ENCODE measurements at places on chromosomes 3 and 15. TPM values are rescaled to one million over a fixed set of nuclear protein-coding genes. Genes with fewer than 3 reads are reported as not detected.

- H3K27ac ChIP-seq, result no peak overlapping the region
- no peaks in the 10 kb centered on the region for H3K27me3 ChIP-seq
- no peaks in the 10 kb centered on the region for H3K4me1 ChIP-seq
- DNase-seq, result no peak
- no peak overlapping the region for H3K4me3 ChIP-seq
- peaks cover 3% of the 10 kb centered on the region for H3K36me3 ChIP-seq
Measured at GRCh38 chr3:20173844-20174410, 12.1 kb downstream of the SGO1 start.

- peaks cover 4% of the 10 kb centered on the region for H3K4me1 ChIP-seq
- no peak overlapping the region for H3K27ac ChIP-seq
- H3K36me3 ChIP-seq, result no peaks in the 10 kb centered on the region
Measured at GRCh38 chr3:110956081-110956480, 115.5 kb upstream of the NECTIN3 start.

GRCh38 chr3:29493109-29493508, 212.2 kb downstream of the RBMS3 start:
- peak; percentile 14 for DNase-seq
- no peaks in the 10 kb centered on the region for H3K4me1 ChIP-seq
- H3K4me3 ChIP-seq, result no peak overlapping the region
- H3K36me3 ChIP-seq, result peaks cover 4% of the 10 kb centered on the region
- peak overlapping the region; percentile 16 for H3K27ac ChIP-seq

DNA sequence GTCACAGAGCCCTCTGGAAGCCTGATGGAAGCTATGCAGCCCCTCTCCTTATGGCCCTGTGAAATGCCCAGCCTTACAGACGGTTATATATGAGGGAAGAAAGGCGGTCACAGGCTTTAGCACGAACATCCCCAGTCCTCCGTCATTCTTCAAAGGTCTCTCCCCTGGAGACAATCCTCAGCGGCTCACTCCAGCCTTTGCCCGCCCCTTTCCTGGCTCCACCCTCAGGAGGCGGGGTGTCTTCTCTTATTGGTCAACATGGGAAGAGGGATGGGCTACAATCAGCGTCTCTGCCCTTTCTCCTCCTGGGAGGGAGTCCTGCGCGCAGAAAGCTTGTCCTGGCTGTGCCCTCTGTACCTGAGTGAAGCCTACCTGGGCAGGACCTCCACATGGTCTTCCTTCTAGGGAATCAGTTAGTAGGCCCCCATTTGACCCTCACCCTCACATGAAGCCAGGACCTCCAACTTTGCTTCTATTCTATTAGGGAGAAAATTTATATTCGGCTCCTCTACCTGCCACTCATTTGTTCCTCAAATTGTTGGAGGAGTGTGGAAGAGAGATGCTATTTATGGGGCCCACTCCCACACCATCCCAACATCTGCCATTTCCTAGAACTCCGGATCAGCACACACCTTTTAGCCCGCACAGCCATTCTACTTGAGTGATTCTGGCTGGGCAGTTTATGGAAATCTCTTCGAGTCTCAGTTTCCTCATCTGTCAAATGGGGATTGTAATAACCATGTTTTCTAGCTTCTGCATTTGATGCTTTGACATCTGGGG, 112.9 kb upstream of the SLC6A11 start:
- H3K36me3 ChIP-seq, result no peaks in the 10 kb centered on the region
- H3K27ac ChIP-seq, result no peak overlapping the region
- H3K27me3 ChIP-seq, result peaks cover 48% of the 10 kb centered on the region
- DNase-seq, result no peak
- no peaks in the 10 kb centered on the region for H3K4me1 ChIP-seq

Gene SLC30A4
- total RNA-seq, result 5.9 TPM

GRCh38 chr3:69809076-69809835, 70.0 kb downstream of the MITF start:
- H3K36me3 ChIP-seq, result no peaks in the 10 kb centered on the region
- no peak for DNase-seq

Gene FGD5
- 14.1 TPM for total RNA-seq

DNA sequence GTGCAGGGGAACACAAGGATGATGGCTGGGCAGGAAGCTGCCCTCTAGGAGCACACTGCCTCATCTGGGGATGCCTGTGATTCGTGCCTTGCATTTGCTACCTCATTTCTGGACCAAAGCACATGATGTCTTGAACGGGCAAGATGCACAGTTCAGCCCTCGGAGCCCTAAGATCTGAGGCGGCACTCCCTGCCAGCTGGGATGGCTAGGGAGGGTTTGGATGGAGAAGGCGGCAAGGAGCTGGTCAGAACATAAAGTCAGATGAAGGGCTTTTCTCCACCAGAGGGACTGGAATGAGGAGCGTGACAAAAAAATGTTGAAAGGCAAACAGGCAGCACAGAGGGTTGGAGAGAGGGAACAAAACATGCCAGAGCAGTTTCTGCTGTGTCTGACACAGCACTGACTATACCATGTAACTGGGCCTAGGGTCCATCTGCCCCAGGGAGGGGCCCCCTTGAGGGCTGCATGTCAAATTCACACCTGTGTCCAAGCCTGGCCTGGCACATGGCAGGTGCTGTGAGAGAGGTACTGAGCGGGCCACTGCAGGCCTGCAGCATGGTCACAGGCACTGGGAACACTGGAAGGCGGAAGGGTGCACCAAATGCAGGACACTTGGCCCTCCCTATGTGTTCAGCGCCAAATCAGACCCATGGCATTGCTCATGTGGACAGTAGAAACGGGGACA, 21.7 kb downstream of the TMEM43 start:
- no peak overlapping the region for H3K4me3 ChIP-seq
- H3K27ac ChIP-seq, result no peak overlapping the region
- DNase-seq, result no peak

Gene TEX55
- not detected for total RNA-seq

- H3K27me3 ChIP-seq, result no peaks in the 10 kb centered on the region
- no peak overlapping the region for H3K4me3 ChIP-seq
- no peak overlapping the region for H3K27ac ChIP-seq
- no peaks in the 10 kb centered on the region for H3K36me3 ChIP-seq
- H3K4me1 ChIP-seq, result peaks cover 7% of the 10 kb centered on the region
Measured at GRCh38 chr3:156304406-156304805, 184.0 kb downstream of the KCNAB1 start.

GRCh38 chr3:189142527-189142926, 29.2 kb upstream of the TPRG1 start:
- H3K36me3 ChIP-seq, result no peaks in the 10 kb centered on the region
- H3K4me1 ChIP-seq, result peaks cover under 1% of the 10 kb centered on the region
- no peak overlapping the region for H3K27ac ChIP-seq
- H3K27me3 ChIP-seq, result no peaks in the 10 kb centered on the region

- no peak overlapping the region for H3K27ac ChIP-seq
- H3K4me1 ChIP-seq, result no peaks in the 10 kb centered on the region
- no peak for DNase-seq
- no peak overlapping the region for H3K4me3 ChIP-seq
Measured at GRCh38 chr15:79769933-79770759, 126.7 kb downstream of the MTHFS start.

DNA sequence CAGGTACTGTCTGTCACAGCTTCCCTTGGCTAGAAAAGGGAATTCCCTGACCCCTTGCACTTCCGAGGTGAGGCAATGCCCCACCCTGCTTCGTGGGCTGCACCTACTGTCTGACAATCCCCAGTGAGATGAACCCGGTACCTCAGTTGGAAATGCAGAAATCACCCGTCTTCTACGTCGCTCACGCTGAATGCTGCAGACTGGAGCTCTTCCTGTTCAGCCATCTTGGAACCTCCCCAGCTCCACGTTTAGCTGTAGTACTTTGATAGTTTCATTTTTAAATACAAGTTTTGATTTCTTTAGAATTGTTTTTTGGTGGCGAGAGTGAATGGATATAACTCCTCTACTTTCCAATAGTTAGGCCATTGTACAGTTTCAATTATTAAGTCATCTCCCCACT, 17.8 kb upstream of the HDGFL3 start:
- no peak for DNase-seq
- no peak overlapping the region for H3K27ac ChIP-seq
- H3K4me3 ChIP-seq, result no peak overlapping the region
- H3K27me3 ChIP-seq, result no peaks in the 10 kb centered on the region
- H3K36me3 ChIP-seq, result no peaks in the 10 kb centered on the region

- no peaks in the 10 kb centered on the region for H3K4me1 ChIP-seq
- DNase-seq, result no peak
- H3K36me3 ChIP-seq, result no peaks in the 10 kb centered on the region
- H3K27ac ChIP-seq, result no peak overlapping the region
- no peaks in the 10 kb centered on the region for H3K27me3 ChIP-seq
- no peak overlapping the region for H3K4me3 ChIP-seq
Measured at GRCh38 chr3:133970916-133971315, 58.8 kb downstream of the SLCO2A1 start.

Gene STARD9
- total RNA-seq, result 18.6 TPM

Gene CKMT1B
- total RNA-seq, result not detected

Gene TRIM42
- total RNA-seq, result not detected

GRCh38 chr3:7950890-7951289, 550.7 kb upstream of the LMCD1 start:
- no peak overlapping the region for H3K4me3 ChIP-seq
- H3K27ac ChIP-seq, result no peak overlapping the region
- no peaks in the 10 kb centered on the region for H3K27me3 ChIP-seq

GRCh38 chr3:81723732-81724313, 37.6 kb downstream of the GBE1 start:
- no peaks in the 10 kb centered on the region for H3K4me1 ChIP-seq
- H3K27ac ChIP-seq, result no peak overlapping the region
- no peaks in the 10 kb centered on the region for H3K36me3 ChIP-seq

- no peaks in the 10 kb centered on the region for H3K4me1 ChIP-seq
- no peaks in the 10 kb centered on the region for H3K27me3 ChIP-seq
- H3K27ac ChIP-seq, result no peak overlapping the region
- DNase-seq, result no peak
- no peaks in the 10 kb centered on the region for H3K36me3 ChIP-seq
Measured at GRCh38 chr3:24540821-24541220, 46.2 kb upstream of the THRB start.

- H3K27me3 ChIP-seq, result no peaks in the 10 kb centered on the region
- H3K36me3 ChIP-seq, result no peaks in the 10 kb centered on the region
- no peaks in the 10 kb centered on the region for H3K4me1 ChIP-seq
- H3K27ac ChIP-seq, result no peak overlapping the region
- no peak overlapping the region for H3K4me3 ChIP-seq
Measured at GRCh38 chr3:13223574-13224237, 150.5 kb upstream of the IQSEC1 start.

DNA sequence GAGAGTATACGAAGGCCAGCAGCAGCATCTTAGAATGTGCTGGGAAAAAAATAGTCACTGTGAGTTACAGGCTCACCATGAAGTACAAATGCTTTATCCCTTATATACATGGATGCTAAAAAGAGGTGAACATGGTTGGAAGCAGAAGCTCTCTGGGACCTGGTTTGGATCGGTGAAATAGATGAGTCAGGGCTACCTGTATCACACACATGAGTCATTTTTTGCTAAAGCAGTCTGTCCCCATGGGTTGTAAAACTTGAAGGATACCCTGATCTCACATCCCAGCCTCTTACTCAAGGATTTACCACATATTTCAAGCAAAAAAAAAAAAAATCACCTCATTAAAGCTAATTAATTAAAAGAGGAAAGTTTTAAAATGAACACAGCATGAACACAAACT, 6.9 kb upstream of the SERPINI2 start:
- H3K36me3 ChIP-seq, result no peaks in the 10 kb centered on the region
- H3K4me1 ChIP-seq, result no peaks in the 10 kb centered on the region
- DNase-seq, result no peak
- H3K4me3 ChIP-seq, result no peak overlapping the region
- H3K27me3 ChIP-seq, result no peaks in the 10 kb centered on the region

Gene ILDR1
- total RNA-seq, result 0.22 TPM

Data from muscle of leg (tissue), 16 donors.